ENCODE measurements at places on chromosomes 4 and X. TPM values are rescaled to one million over a fixed set of nuclear protein-coding genes. Genes with fewer than 3 reads are reported as not detected.
A peak's percentile ranks its signal among the peaks of the same experiment; 100 is the strongest.

- H3K4me1 ChIP-seq, result peaks cover 31% of the 10 kb centered on the region
- no peaks in the 10 kb centered on the region for H3K36me3 ChIP-seq
- DNase-seq, result no peak
- peak overlapping the region; percentile 99 for H3K4me3 ChIP-seq
- H3K27me3 ChIP-seq, result no peaks in the 10 kb centered on the region
Measured at GRCh38 chr4:39699687-39700409, 1.9 kb downstream of the UBE2K start.

DNA sequence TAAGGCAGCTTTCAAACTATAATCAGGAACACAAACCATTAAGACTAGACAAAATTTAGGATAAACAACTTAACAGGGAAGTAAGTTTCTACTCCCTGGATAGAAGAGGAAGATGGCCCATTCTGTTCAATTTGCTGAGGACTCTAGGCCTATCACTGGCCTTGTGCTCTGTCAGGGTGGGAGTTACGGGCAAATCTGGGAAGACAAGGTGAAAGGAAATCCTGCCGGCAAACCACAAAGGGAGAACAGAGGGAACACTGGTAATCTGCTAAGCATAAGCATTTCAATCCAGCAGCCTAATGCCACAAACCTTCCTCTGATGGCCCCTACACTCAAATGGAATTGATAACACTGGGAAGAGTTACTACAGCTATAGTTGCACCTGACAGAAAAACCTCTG lies 8.3 kb downstream of the GPR82 start:
- H3K27ac ChIP-seq, result peak overlapping the region; percentile 54
- H3K4me3 ChIP-seq, result no peak overlapping the region
- no peaks in the 10 kb centered on the region for H3K36me3 ChIP-seq

DNA sequence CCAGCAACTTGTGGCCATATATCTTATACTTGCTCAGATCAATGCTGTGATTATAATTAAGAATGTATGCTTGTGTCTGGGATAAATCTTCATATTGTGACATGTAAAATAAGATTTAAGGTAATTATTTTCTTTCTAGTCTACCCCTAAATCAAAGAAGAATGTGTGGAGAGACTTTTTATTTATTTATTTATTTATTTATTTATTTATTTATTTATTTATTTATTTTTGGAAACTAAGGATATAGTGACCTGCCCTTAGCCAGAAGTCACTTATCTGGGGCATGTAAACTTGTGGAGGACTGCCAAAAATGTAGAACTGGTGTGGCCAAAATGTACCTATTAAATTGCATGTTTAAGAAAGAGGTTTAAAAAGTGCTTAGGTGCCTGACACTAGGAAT lies 144.3 kb downstream of the BEND2 start:
- H3K27me3 ChIP-seq, result no peaks in the 10 kb centered on the region
- DNase-seq, result no peak
- H3K27ac ChIP-seq, result no peak overlapping the region
- H3K4me3 ChIP-seq, result no peak overlapping the region
- no peaks in the 10 kb centered on the region for H3K4me1 ChIP-seq

Gene GASK1B
- not detected for polyA plus RNA-seq

GRCh38 chr4:153573221-153573620 lies 107.1 kb downstream of the TMEM131L start:
- H3K4me3 ChIP-seq, result peak overlapping the region; percentile 11
- DNase-seq, result no peak
- peaks cover 20% of the 10 kb centered on the region for H3K36me3 ChIP-seq
- H3K27ac ChIP-seq, result peak overlapping the region; percentile 4
- peaks cover 60% of the 10 kb centered on the region for H3K4me1 ChIP-seq

Gene PF4V1
- polyA plus RNA-seq, result 6.6 TPM

- no peak overlapping the region for H3K4me3 ChIP-seq
- H3K27me3 ChIP-seq, result no peaks in the 10 kb centered on the region
- DNase-seq, result no peak
- H3K4me1 ChIP-seq, result no peaks in the 10 kb centered on the region
Measured at GRCh38 chr4:150237110-150237872, 159.0 kb downstream of the DCLK2 start.

DNA sequence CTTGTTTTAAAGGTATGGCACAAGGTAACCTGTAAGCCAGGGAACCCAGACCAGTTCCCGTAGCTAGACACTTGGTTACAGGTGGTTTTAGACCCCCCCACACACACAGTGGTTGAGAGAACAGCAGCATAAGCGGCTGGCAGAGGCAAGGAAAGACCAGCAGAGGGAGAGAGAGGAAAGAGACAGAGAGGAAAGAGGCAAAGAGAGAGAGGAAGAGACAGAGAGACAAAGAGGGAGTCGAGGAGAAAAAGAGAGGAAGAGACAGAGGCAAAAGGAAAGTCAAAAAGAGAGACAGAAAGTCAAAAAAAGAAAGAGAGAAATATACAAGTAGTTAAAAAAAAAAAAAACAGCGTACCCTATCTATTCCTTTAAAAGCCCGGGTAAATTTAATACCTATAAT lies 19.5 kb upstream of the PCSK1N start:
- no peak overlapping the region for H3K4me3 ChIP-seq
- no peak overlapping the region for H3K27ac ChIP-seq
- peaks cover 16% of the 10 kb centered on the region for H3K27me3 ChIP-seq
- no peaks in the 10 kb centered on the region for H3K36me3 ChIP-seq

DNA sequence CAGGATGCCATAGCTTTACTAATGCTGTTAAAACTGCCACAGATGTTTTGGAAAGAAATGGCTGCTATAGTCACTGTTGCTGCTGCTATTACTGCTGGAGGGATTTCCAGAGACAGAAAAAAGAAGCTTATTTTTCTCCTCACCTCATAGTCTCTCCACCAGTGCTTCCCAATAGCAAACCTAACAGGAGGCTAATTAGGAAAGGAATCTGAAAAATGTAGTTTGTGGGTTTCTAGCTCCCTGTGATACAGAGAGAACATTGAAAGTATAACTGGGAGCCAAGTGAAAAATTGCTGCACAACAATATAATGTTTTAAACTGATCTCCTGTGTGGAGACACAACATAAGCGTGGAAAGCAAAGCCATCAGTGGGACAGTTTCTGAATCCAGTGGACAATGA lies 8.6 kb upstream of the TSPAN7 start:
- H3K36me3 ChIP-seq, result no peaks in the 10 kb centered on the region
- H3K27ac ChIP-seq, result no peak overlapping the region
- H3K27me3 ChIP-seq, result no peaks in the 10 kb centered on the region
- H3K4me3 ChIP-seq, result no peak overlapping the region
- no peaks in the 10 kb centered on the region for H3K4me1 ChIP-seq

- H3K27ac ChIP-seq, result no peak overlapping the region
- peaks cover 5% of the 10 kb centered on the region for H3K4me1 ChIP-seq
Measured at GRCh38 chr4:88130544-88131305, 27.7 kb downstream of the ABCG2 start.

DNA sequence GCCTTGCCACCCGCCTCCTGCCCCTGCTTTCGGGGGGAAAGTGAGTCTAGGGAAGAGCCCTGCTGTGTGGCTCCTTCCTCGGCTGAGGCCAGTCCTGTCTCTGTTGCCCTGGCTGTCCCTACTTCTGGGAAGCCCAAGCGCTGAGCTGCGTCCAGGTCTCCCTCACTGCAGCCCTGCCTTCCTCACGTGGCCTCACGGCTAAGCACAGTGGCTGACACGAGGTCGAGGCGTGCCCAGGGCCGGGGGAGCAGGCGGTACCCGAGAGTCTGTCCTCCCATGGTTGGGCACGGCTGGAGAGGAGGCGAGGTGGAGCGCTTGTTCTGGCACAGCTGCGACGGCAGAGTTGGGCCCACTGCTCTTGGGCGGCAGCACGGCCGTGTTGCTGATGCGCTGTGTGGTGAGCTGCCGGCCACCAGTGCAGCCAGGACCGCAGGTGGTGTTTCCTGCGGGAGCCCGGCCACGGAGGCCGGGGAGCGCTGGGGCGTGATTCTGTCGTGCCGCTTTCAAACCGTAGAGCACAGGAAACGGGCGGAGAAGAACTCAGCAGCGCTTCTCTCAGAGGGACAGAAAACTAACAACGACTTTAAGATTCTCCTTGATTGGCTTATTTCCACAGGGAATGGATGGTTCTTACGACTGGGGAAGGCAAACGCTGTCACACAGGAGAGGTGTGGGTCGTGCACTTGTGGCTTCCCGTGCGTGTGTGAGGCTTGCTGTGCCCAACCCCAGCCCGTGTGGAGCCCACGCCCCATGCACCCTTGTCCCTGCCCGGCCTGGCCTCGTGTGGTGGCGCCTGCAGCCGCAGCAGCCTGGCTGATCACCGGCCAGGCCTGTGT lies 21.3 kb downstream of the MAEA start:
- no peak overlapping the region for H3K27ac ChIP-seq
- H3K4me1 ChIP-seq, result peaks cover 39% of the 10 kb centered on the region
- no peak for DNase-seq
- H3K36me3 ChIP-seq, result peaks cover 8% of the 10 kb centered on the region

DNA sequence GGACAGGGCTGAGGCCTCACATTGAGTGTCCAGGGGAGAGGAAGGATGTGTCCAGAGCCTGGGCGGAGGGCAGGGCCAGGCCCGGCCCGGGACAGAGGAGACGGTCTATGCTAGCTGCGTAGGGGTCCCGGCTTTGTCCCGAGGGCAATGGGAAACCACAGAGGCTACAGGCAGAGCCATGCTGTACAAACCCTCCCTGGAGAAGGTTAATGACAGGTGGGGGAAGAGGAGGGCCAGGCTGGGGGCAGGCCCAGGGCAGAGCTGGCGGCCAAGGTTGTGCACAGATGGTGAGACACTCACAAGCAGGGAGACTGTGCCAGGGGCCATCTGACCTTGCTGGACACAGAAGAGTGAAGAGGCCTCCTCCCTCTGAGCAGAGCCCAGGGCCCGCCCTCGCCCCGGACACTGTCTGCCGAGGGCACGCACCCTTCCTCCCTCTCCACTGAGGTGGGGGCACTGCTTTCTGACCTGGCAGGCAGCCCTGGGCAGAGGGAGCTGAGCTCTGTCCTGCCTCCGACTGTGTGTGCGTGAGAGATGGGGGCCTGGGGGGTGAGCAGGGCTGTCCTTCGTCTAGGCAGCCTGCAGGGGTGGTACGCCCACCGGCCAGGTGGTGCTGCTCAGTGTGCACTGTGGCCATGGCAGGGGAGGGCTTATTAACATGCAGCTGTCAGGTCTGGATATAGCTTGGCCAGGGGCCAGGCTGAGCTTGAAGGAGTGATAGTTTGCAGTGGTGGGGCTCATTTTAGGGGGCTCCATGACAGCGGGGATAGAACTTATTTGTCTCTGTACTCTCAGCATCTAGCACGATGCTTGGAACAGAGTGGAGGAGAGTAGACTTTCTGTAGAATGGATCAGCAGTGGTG lies 75.7 kb upstream of the LRPAP1 start:
- H3K27ac ChIP-seq, result no peak overlapping the region
- peaks cover 16% of the 10 kb centered on the region for H3K27me3 ChIP-seq
- DNase-seq, result no peak
- no peaks in the 10 kb centered on the region for H3K4me1 ChIP-seq
- H3K36me3 ChIP-seq, result no peaks in the 10 kb centered on the region

Gene DDX53
- polyA plus RNA-seq, result not detected

Gene NBDY
- polyA plus RNA-seq, result 55.6 TPM

Gene TCEAL7
- not detected for polyA plus RNA-seq

Gene C1QTNF7
- not detected for polyA plus RNA-seq

DNA sequence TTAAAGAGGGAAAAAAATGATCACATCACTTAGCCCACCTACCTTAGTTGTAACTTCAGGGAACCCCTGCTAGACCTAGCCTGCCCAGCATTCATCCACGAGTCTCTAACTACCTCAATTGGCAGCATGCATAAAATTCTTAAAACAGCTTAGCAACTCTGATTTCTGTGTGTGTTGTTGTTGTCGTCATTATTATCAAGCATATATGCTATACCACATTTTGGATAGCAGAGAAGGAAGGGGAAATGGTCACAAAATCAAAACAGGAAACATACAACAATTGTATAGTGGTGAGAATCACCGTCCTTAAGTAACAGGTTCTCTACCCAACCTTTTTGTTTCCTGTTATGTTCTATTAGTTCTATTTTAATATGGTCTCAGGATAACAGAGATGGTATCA lies 2.7 kb upstream of the ACOT9 start:
- H3K27me3 ChIP-seq, result no peaks in the 10 kb centered on the region
- H3K36me3 ChIP-seq, result no peaks in the 10 kb centered on the region
- DNase-seq, result peak; percentile 36
- H3K27ac ChIP-seq, result peak overlapping the region; percentile 82
- peaks cover 18% of the 10 kb centered on the region for H3K4me1 ChIP-seq
- no peak overlapping the region for H3K4me3 ChIP-seq

Gene TASL
- 31.0 TPM for polyA plus RNA-seq

Gene SHOX
- not detected for polyA plus RNA-seq

GRCh38 chrX:20397587-20397986 lies 130.9 kb upstream of the RPS6KA3 start:
- peaks cover 6% of the 10 kb centered on the region for H3K4me1 ChIP-seq
- DNase-seq, result no peak
- no peaks in the 10 kb centered on the region for H3K36me3 ChIP-seq
- H3K27ac ChIP-seq, result no peak overlapping the region

Gene C4orf50
- polyA plus RNA-seq, result not detected

- no peak overlapping the region for H3K27ac ChIP-seq
- H3K27me3 ChIP-seq, result no peaks in the 10 kb centered on the region
- H3K36me3 ChIP-seq, result no peaks in the 10 kb centered on the region
- no peaks in the 10 kb centered on the region for H3K4me1 ChIP-seq
Measured at GRCh38 chr4:40395166-40395900, 60.2 kb downstream of the CHRNA9 start.

Gene FAM184B
- not detected for polyA plus RNA-seq
